OCI-LY7 (cell line): ENCODE measurements at places on chromosomes 2 and 18. TPM values are rescaled to one million over a fixed set of nuclear protein-coding genes. Genes with fewer than 3 reads are reported as not detected.

Gene REG3G
- total RNA-seq: not detected in 2 replicates

Gene ASAP2
- total RNA-seq: 0.07 and 0.27 TPM in 2 replicates

Gene HOXD3
- total RNA-seq: not detected in 2 replicates

Gene ABCG8
- total RNA-seq: not detected in 2 replicates

Gene CETN1
- not detected in 2 replicates for total RNA-seq

Gene L3MBTL4
- total RNA-seq: not detected in 2 replicates

Gene REG1A
- not detected in 2 replicates for total RNA-seq

DNA sequence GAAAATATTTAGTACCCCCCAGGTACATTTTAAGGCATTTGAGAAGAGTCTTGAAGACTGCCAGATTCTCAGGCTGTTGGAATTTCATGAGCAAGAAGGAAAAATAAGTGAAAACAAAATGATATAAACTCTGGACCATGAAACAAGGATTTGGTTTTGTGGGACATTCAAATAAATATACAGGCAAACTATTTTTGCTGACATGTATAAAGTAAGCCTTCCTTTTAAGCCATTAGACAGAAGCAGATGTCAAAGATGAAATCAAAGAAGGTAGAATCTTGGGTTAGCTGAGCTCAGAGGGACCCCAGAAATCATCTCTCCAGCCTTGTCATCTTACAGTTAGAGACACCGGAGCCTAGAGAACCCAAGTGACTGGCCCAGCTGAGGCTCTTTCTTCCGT lies 51.3 kb upstream of the ACSL3 start:
- DNase-seq: no peak

DNA sequence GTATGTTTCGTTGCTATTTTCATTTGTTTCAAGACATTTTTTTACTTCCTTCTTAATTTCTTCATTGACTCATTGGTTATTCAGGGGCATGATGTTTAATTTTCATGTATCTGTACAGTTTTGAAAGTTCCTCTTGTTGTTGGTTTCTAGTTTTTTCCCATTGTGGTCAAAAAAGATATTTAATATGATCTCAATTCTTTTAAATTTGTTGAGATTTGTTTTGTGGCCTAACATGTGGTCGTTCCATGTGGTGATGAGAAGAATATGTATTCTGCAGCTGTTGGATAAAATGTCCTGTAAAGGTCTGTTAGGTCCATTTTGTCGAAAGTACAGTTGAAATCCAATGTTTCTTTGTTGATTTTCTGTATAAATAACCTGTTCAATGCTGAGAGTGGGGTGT lies 110.3 kb upstream of the MAP4K4 start:
- DNase-seq: no peak

DNA sequence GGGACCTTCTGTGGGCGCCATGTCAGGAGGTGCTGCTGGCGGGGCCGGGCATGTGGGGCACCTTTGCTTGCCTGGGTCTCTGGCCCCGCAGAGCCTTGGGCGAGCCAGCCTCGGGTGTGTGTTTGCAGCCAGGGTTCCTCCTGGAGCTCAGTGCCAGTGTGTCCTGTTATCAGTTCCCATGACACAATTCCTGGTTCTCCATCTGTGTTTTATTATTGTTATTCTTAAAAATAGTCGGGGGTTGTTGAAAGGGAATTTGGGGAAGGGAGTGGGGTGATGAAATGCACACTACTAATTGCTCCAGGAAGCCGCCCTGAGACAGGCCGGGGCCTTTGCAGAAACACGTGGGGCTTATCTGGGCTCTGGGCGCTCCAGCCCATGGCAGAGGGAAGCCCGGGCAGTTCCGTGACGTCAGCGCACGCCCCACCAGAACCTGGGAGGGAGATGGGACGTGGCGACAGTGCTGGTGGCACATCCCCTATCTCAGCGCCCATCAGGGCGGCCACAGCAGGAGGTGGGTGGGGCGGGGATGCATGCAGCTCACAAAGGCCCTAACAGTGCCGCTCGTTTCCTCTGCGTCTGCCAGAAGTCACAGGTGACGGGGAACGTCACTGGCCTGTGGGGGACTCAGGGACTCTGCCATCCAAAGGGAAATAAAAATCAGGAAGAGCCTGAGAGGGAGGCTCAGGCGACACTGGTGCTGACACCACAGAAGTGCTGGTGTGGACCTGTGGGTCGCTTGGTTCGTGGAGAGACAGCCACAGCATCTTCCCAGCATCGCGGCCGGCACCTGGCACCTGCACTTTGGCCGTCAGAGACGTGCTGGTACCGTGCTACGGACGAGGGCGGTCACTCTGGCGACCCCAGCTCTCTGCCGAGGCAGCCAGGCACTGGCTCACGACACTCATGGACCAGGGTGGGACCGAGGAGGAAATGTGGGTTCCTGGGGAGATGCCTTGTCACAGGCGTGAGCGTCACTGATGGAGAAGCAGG lies 131.0 kb downstream of the NFATC1 start:
- peak; percentile 54 for DNase-seq

GRCh38 chr2:134207589-134208209 lies 46.2 kb upstream of the MGAT5 start:
- DNase-seq: peak; percentile 65

- no peak for DNase-seq
Observed at GRCh38 chr2:81007104-81007503, 702.6 kb upstream of the LRRTM1 start.

DNA sequence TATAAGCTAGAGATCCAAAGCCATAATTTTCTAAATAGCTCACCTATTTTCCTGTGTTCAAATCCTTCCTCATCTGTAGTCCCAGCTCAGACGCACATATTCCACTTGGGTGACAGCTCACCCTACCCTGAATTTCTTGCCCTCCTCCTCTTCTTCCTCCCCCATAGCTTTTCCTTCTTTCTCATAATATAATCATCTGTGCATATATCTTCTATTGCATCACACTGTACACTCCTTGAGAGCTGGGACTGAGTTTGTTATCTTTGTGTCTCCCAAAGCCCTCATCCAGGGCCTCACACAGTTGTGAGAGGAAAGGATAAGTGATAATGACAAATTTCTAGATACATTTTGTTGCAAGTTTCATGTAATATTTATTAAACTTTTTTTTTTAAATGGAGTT lies 55.9 kb upstream of the RTN4 start:
- DNase-seq: no peak

- no peak for DNase-seq
Observed at GRCh38 chr2:146265656-146266055, 1579.2 kb upstream of the ACVR2A start.

DNA sequence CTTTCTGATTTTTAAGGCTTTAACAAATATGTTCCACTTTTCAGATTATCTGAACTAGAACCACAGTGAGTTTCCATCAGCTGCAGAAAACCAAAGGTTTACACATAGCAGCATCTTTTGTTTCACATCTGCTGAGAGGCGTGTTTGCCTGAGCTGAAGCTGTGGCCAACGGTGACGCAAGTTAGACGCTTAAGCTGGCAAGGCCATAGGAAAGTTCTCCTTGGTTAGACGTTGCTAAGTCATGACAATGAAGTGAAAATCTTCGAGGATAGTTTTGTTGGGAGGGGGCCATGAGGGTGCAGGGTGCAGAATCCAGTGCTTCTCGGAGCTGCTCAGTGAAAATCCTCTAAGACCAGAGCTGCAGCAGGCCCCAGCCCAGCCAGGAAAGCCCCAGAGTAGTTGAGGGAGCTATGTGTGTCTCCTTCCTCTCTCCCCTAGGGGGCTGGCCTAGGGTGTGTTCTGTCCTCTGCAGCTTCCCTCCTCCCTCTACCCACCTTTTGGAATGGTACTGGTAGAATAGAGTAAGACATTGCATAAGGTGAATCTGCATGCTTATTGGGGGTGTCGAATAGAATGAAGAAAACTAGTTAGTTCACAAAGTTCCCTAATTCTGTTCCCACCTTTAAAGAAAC lies 105.4 kb downstream of the FHOD3 start:
- no peak for DNase-seq

DNA sequence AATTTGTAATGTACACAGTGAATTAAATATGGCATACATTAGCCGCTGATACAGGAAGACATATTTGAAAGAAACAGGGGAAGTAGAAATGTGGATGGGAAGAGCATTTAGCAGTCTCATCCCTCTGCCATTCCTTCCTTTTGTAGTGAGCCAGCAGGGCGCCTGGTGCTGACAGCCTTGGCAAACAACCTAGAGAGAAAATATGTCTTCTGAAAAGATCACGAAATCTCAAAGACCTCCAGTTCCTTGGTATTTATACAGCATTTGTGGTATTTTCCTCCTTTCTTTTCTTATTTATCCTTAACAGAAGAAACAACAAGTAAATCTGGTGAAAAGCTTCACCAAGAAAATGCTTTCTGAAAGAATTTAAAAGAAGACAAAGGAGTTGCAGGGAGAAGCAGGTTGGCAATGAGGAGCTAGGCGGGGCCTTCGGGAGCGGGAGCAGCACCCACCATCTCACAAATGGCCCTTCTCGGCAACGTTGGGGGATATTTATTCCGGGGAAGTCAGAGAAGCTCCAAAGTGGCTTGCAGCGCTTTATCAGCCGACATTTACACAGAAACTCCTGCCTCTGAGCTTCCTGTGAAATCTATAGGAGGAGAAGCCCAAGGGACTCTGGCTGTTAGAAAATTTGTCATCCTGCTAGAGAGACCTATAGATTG lies 406.1 kb upstream of the NRP2 start:
- DNase-seq: no peak

GRCh38 chr2:12168791-12169388 lies 422.5 kb downstream of the LPIN1 start:
- no peak for DNase-seq

DNA sequence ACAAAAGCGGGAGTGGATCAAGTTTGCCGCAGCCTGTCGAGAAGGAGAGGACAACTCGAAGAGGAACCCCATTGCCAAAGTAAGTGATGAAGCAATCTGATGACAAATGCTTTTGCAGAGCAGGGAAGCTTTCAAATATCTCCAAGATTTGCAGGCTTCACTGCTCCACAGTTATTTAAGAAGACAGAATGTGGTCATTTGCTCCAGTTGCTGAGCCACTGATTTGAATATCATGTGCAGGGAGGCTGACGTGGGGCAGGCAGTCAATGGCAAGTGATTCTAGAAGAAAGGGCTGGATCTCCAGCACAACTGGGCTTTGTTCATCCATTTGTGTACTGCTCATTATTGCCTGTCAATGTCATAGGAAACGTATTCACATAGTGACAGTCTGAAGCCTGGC lies 10.2 kb downstream of the DSG4 start:
- no peak for DNase-seq

DNA sequence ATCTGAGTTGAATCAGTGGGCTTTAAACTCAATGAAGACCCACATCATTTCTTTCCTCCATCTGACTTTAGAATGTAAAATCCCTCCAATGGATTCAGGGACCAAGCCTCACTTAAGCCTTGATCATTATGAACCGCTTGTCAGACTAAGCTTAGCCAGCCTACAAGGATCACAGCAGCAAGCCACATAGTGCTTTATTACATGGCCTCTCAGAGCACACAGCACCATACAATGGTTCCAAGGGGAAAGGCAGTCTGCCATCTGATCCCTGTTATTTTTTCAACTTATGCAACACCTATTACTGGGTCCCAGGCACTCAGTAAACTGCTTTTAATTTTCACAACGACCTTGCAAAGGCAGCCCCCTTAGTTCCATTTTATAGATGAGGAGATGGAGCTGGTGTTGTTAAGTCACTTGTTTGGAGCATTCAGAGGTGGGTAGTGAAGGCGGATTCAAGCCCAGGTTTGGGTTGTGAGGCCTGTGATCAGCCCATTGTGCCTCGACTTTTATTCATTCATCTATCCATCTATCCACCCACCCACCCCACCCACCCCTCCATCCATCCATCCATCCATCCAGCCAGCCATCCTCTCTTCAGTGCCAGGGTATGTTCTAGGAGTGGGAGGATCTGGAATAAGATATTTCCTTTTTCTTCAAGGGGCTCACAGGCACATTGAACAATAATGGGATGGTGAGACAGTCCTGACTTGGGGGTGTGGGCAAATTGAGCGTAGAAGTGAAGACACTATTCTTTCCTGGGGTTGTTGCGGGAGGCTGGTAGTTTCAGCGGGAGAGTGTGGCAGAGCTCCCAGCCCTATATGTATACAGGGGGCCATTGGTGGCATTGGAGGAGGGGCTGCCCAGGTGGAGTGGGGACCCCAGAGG lies 141.2 kb downstream of the MYCN start:
- no peak for DNase-seq

DNA sequence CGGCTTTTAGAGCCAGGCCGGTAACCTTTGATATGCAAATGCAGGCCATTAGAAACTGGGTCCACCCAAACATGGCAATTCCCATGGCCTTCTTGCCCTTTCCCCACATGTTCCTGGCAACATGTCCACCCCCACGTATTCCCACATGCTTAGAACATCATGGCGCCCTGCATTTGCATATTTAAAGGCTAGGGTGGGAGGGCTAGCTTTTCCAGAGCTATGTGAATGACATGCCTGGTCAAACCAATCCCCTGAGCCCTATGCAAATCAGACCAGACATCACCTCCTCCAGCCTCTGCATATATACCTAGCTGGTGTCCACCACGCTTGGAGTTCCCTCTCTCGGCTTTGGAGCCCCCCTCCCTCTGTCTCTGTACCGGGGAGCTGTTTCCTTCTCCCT lies 481.9 kb downstream of the CDH2 start:
- DNase-seq: no peak

- no peak for DNase-seq
Observed at GRCh38 chr2:137847443-137847842, 116.8 kb upstream of the HNMT start.

DNA sequence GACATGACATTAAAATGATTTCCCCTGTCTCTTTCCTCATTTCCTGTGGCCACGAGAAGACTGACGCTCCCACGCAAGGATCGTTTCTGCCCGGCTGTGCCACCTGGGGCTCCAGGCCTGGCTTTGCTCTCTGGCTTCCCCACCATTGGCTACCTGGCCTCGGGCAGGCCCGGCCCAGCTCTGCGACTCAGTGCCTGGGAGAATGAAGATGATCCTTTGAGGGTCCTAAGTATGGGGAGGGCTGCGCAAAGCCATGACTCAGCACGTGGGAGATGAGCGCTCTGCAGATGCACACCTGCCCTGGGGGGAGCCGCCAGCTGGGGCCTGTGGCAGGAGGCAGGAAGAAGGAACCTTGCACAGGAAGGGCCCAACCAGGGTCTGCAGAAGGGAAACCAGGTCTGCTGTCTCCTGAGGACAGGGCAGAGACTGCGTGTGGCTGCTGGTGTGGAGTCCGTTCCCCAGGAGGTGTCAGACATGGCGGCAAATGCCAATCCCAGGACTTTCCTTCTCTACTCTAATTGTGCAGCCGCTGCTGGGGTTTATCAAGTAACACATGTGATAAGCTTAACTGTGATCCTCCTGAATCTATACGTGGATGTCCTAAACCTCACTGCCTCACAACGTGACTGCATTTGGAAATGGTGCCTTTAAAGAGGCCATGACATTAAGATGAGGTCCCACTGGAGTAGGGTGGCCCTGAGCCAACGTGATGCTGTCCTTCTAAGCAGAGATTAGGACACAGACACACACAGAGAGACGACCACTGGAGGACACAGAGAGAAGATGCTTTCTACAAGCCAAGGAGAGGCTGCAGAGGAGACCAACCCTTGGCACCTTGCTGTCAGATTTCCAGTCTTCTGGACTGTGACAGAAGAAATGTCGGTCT lies 32.9 kb downstream of the MBP start:
- DNase-seq: peak; percentile 65

DNA sequence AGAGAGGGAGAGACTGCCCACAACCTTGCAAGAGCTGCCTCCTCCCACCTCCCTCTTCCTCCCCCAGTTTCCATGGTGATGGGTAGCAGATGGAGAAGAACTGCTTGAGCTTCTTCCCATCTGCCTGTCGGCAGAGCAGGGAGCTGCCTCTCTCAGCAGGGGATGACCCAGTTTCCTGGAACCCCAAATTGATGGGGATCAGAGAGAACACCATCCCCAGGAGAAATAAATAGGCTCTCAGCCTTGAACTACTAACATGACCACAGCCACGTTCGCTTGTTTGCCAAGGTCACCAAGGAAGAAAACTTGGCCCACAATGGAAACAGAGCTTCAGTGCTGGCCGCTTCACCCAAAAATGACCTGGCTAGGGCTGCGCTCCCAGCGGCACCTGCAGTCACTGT lies 82.2 kb downstream of the ADD2 start:
- DNase-seq: no peak
